HS-5 (cell line): ENCODE measurements at places on chromosomes 4 and X.

DNA sequence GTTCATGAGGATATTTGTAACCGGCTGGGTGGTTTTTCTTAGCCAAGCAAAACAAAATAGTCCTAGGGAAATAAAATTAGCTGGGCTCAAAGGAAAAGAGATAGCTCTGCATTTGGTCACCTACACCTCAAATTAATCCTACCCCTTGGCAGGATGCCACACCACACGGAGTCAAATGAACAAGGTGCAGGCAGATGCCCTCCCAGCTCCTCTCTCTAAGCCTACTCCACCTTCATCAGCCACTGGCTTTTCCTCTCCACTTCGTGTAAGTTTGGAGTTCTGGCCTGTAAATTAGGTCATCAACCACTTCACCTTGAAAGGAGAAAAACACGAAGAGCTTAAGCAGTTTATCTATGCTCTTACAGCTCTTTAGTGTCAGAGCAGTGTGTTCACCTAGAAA, 1.4 kb downstream of the DDIT4L start:
- no peak for DNase-seq

DNA sequence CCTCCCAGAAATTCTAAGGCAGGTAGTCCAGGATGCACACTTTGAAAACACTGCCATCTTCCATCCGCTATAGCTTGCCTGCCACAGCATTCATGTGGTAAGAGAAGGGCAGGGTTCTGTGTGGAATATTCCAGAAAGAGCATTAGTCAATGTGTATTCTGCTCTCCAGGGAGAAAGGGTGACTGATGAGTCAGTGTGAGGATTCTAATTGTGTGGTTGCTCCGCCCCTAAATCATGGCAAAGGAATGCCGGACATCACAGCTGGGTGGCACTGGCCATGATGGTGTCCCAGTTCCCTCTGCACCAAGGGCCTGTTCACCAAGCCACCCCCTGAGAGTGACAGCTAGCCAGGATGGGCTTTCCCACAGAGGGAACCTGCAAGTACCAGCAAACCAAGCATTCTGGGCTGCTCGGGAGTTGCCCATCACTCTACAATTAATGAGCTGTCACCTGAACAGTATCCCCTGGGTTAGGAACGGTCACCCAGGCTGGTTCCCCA, 9.5 kb downstream of the IDS start:
- DNase-seq, result peak; percentile 62

- DNase-seq, result no peak
These were observed 76.4 kb downstream of the JAKMIP1 start for GRCh38 chr4:6123976-6124375.

GRCh38 chr4:16194214-16194613, 32.1 kb downstream of the TAPT1 start:
- no peak for DNase-seq

DNA sequence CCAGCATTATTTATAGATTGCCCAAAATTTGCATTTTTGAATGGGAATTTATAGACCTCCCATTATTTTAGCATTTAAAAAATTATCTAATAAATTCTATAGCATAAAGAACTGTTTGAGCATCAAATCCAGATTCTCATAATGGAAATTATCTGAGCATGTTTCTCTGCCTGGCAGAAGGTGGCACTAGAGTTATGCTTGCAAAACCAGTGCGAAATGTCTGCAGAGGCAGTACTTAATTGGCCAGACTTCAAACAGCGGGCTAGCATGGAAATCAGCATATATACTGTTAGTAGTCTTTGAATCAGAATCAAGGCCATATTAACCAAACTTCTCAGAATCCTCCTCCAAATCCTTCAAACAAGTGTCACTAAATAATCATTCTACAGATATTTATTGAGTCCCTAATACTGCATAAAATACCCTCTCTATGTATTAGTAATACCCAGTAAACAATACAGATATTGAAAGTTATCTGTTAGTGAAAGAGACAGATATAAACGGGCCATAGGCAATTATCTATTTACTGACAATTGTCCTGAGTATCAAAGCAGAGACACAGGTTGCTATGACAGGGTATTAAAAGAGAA, 78.7 kb upstream of the DCLK2 start:
- no peak for DNase-seq

GRCh38 chrX:111382277-111382676, 29.7 kb downstream of the DCX start:
- DNase-seq, result no peak
